ENCODE measurements at places on chromosomes 11 and 22.

DNA sequence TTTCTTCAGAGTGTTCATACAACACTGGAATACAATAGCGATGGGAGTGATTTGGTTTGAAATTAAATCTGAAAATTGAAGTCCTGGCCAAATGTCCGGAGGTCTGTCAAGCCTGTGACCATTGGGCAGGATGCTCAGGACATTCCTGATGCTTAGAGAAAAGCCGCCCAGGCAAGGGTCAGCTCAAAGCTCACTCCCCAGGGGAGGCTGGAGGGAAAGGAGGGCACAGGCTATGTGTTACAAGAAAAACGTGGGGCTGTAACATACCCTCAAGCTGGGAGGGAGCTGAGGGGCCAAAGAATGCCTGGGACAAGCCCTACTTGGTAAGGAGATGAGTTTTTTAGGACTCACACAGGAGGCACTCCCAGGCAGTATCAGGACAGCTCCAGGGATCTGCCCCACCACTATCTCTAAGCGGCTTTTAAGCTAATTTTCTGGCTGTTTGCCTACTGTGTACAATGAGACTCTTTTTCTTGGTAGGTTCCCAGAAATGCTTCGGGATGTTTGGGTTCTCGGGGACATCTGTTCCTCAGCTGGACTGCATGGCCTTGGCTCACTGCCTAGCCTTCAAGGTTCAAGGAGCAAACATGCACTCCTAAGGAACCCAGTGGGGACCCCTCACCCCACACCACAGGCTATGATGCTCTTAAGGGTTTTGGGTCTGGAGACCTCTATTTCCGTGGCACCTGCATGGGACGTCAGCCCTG, 500.1 kb downstream of the BRD1 start:
- no peak for DNase-seq

DNA sequence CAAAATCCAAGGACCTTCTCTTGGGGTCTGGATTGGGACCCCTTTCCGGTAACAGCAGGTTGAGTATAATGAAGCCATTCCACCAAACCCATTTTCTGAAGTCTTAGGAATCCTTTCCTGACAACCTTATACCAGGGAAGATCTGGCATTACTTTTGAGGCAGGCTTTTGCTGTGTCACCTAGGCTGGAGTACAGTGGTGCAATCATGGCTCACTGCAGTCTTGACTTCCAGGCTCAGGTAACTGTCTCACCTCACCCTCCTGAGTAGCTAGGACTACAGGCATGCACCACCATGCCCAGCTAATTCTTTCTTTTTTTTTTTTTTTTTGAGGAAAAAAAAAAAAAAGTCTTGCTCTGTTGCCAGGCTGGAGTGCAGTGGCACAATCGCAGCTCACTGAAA, 55.8 kb upstream of the TREH start:
- no peak for DNase-seq

DNA sequence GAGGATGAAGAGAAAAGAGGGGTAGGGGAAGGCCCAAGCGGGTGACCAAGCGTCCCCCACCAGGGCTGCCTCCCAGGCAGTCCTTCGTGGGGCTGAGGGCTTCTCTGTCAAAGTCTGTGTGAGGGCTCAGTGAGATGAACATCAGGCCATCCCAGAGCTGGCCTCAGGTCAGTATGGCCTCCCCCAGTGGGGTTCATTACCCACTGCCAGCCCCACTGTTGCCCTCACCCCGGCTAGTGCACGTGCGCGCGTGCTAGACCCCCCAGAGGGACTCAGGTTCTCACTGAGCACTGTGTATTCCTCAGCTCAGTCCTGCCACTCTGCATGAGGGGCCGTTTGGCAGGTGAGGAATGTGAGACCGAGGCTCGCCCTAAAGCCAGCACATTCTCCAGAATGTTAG, 3.3 kb downstream of the KDELR3 start:
- no peak for DNase-seq

DNA sequence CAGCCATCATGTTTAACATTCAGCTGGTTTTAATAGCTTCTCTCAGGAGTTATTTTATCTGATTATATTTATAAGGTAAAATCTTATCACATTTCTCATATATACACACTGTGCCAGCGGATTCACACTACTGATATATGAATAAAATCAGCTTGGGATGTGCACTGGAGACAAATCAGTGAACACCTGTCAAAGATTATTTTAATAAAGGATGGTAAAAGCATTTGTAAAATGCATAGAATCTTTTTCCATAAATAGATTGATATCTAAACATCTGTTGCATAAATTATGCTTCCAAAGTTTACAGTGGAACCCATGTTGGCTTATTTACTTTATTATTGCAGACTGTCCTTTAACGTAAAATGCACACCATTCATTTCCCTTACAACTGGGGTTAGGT, 1125.8 kb upstream of the CNTN5 start:
- DNase-seq = no peak

DNA sequence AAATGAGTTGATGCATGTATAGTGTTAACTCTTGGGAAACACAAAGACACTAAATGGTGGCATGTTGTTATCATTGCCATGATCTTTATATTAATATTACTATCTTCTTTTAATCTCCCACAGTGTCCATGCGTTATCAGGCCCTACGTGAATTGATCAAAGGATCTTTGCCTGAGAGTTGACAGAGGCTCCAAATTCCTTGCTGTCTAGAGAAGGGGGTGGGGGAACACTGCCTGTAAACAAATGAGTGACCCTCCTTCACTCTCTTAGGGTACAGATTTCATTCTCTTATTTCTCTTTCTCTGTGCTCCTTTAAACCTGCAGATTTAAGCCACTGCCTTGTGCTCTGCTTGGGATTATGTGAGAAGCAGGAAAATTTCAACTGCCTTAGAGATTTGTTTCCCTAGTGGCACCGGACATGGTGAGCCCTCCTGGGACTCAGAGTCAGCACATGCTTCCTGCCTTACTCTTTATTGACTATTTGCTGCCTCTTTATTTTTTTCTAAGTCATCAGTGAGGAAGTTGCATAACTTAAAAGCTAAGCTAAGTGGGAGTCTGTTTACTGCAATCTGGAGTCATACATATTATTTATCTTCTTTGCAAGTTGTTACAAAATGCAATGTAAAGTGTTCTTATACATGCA, 122.9 kb downstream of the MAML2 start:
- no peak for DNase-seq

- DNase-seq = no peak
Observed at GRCh38 chr22:30204742-30205111, 41.8 kb downstream of the LIF start.

GRCh38 chr11:9784602-9785315, 120.9 kb downstream of the SWAP70 start:
- DNase-seq = no peak

Measured in stimulated activated CD8-positive, alpha-beta memory T cell treated with anti-CD3 and anti-CD28 coated beads, Interleukin-4, amount 100 ng/mL, for 1 hour (primary cell).